ENCODE measurements at places on chromosomes 4 and X. TPM values are rescaled to one million over a fixed set of nuclear protein-coding genes. Genes with fewer than 3 reads are reported as not detected.

DNA sequence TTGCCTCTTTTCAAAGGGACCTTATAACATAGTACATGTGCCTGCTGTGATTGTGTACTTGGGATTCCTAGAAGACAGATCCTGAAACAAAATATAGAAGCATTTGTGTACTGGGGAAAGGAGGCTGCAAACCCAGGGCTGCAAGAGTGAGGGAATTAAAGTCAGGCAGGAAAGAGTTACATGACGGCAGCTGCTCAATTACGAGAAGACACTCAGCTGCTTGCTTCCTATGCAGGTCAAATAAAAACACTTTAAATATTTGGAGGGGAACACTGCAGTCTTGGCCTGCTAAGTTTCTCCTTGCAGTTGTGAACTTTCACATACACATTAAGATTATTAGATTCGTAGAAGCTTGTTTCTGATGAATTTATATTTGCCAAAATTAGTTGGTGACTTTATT lies 191.9 kb upstream of the CXCL13 start:
- DNase-seq = no peak

Gene MEPE
- total RNA-seq = not detected

Gene TREX2
- 0.74 TPM for total RNA-seq

Gene GPC3
- total RNA-seq = 0.11 TPM

DNA sequence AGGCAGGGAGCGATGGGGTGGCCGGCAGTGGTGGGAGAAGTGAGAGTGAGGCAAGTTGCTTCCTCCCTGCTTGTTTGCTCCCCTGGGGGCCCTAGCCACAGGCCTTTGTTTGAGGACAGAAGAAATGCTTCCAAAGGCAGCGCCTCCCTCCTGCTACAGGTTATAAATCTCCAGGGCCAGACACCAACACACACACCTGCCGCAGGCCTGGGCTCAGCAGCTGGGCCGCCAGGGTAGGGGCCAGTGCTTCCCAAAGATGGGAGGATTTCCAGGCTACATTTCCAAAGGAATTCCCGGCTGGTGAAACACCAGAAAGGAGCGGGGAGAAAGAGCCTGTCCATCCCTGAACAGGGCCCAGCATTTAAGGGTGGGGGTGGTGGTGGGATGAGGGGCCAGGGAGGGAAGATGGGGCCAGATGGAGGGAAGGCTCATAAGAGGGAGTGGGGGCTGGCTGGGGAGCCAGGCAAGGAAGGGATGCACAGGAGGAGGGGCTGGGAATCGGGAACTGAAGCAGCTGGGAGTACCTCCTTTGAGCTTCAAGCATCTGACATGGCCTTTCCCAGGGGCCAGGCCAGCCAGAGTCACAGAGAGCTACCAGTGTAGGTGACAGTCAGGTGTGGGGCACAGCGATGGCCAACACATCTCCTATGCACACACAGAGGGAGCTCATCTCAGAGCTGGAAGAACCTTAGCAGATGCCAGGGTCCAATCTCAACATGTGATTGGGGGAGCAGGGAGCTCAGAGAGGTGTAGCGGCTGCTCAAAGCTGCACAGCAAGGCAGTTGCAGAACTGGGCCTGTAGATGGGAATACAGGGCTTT lies 143.9 kb downstream of the PJA1 start:
- no peak for DNase-seq

DNA sequence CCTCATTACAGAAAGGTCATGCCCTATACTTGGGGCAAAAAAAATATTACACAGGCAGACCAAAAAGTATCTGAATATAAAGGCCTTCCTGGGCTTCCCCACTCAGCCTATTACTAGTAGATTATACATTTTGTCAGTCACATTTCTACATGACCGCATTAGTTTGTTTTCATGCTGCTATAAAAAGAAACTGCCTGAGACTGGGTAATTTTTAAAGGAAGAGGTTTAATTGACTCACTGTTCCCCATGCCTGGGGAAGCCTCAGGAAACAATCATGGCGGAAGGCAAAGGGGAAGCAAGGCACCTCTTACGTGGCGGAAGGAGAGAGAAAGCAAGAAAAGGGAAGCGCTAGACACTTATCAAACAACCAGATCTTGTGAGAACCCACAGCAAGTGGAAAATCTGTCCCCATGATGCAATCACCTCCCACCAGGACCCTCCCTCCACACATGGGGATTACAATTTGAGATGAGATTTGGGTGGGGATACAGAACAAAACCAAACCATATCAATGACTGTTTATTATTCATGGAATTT lies 1312.0 kb downstream of the PCDH7 start:
- DNase-seq = no peak

GRCh38 chrX:65582450-65583082 lies 48.0 kb upstream of the LAS1L start:
- no peak for DNase-seq

Gene PNMA6A
- 0.32 TPM for total RNA-seq

DNA sequence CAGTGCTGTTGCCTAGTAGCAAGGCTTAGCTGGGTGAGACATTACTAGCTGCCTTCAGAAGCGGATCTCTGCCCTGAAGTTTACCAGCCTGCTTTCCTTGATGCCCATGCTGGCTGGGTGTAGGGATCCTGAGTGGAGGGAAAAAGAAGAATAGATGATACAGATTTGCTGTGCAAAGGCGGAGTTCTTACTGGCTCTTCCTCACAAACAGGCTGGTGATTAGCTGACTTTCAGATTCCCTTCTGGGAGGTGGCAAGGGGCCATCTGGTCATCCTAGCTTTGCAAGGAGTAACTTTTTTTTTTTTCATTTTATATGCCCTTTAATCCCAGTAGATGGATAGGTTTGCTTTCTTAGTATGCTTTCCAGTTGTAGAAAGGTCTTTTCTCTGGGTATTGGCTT lies 44.8 kb downstream of the SMARCA5 start:
- DNase-seq = no peak

GRCh38 chrX:46380148-46380752 lies 165.0 kb downstream of the ZNF674 start:
- DNase-seq = no peak

DNA sequence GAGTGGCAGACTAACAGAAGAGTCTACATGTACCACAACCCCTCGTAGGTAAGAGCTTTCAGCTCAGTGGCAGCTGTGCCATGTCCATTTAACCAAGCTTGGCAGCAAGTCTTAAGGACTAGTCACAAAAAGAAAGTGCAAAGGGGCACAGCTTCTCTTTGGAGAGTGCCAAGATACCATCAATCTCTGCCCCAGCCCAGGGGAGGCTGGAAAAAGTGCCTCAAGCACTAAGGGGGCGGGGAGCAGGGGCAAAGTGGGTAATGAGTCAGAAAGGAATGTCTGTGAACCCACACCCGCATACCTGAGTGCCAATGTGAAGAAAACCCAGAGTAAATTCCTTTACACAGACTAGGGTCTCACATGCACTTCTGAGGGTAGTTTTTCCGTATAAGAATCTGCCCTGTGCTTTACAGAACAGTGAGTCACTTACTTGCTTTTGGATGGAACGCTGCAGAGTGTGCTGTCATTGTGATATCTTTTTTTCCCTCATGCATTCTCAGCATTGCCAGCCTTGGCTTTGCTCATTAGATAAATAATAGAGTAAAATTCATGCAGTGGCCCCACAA lies 219.8 kb downstream of the ZNF674 start:
- DNase-seq = peak; percentile 87

DNA sequence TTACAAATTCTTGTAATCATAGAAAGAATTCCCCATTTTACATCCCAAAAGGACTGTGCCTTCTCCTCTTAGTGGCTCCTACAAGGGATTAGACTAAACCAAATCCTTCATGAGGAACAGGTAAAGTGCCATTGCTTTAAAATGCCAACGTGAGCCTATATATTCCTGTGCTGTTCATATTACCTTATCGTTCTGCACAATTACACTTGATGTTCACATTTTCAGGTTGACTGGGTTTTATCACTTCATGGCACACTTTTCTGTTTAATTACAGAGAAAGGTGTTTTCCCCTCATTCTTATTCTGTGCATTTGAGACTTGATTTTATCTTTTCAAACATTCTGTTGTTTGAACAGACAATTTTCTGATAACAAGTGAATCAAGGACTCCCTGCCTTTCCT lies 645.6 kb upstream of the FTHL17 start:
- DNase-seq = no peak

GRCh38 chr4:73194064-73194463 lies 64.5 kb downstream of the ANKRD17 start:
- DNase-seq = no peak

Gene TMSB15C
- total RNA-seq = 1.8 TPM

DNA sequence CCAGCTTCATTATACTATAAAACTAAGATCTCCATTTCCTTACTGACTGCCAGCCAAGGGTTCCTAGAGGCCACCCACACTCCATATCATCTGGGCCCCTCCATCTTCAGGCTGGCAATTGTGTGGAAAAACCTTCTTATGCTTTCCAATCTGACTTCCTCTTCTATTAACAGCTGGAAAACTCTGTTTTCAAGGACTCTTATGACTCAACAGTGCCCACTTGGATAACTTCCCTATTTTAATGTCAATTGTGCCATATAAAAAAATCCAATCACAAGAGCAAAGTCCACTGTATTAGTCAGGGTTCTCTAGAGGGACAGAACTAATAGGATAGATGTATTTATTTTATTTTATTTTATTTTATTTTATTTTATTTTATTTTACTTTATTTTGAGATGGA lies 41.0 kb upstream of the CPEB2 start:
- no peak for DNase-seq

DNA sequence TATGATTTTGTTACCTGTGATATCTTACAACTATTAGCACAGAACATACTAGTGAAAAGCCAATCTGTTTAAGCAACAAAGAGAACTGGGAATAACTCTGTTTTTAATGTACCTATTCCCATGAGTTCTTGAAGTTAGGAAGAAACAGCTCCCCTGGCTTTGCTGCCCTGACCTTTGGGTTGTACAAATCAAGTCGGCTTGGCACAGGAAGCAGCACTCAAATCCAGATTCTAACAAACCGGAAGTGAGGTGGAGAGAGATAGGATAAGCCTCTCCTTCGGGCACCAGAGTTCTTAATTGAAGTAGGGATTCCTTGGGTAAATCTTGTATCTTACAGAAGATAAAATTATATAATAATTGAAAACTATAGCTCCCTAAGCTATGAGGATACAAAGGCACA lies 144.8 kb upstream of the CPEB2 start:
- DNase-seq = no peak

- DNase-seq = no peak
Observed at GRCh38 chrX:56728752-56729151, 291 bp upstream of the NBDY start.

DNA sequence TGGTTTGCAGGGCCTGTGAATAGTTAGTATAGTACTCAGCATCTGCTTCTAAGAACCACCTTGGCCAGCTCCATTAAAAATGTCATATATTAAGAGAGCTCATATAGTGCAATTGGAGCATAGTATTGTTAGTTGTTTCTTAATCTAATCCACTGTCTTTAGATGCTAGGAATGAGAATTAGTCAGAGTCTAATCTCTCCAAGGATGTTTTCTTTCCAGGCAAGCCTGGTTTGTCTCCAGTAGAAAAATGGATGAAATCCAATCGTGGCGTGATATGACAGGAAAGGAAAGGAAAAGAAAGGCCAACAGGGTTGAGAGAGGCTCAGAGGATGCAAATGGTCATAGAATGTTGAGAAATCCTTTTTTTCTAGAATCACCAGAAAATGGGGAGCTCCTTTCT lies 15.0 kb upstream of the TMEM164 start:
- DNase-seq = no peak

Gene CLDN2
- total RNA-seq = not detected

GRCh38 chr4:26298198-26298947 lies 22.4 kb upstream of the RBPJ start:
- no peak for DNase-seq

Gene LUZP4
- not detected for total RNA-seq

Gene CCKAR
- total RNA-seq = not detected

DNA sequence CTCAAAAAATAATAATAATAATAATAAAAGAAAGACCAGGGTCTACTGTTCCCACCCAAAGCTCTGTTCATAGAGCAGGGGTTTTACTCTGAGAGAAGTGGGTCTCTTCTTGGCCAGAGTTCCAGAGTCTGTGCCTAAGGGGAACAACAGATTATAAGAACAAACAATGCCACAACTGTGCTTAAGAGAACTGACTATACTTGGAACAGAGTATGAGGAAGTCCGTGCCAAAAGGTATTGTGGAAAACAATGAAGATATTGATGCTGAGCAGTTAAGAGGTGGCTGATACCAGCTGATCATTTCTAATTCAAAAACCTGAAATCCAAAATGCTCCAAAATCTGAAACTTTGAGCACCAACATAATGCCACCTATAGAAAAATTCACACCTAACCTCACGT lies 229.6 kb downstream of the FBXO8 start:
- no peak for DNase-seq

DNA sequence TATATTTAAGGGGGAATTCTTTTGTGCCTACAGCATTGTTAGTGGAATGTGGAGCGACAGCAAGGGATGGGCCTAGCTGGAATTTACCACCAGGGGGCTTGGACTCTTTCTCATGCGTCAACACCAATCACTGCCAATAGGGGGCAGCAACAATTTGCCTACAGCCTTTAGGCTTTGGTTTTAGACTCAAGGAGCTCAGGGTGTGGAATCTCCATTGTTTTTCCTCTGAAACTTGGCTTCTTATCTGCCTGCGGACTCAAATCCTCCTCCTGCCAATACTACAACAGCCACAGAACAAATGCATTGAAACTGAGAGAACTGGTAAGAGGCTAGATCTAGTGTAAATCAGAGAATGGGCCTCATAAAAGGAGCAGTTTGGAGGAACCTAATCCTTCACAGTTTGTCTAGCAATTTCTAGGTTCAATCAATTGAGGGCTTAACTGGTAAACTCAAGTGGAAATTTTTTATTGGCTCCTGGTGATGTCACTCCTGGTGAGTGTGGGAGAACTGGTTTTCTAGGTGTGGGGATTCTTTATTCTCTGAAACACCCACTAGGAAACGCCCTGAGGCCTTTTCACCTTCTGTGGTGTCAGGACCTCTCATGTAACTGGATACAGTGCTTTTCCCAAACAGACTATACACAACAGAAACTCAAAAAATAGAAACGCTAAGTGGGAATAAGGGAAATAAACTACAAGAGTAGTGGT lies 27.9 kb upstream of the TMSB4X start:
- DNase-seq = peak; percentile 75

Gene GAB1
- total RNA-seq = 10.4 TPM

- no peak for DNase-seq
Observed at GRCh38 chr4:181860157-181860556, 383.0 kb upstream of the TENM3 start.

- DNase-seq = no peak
Observed at GRCh38 chrX:8946563-8946962, 87.4 kb downstream of the FAM9B start.

DNA sequence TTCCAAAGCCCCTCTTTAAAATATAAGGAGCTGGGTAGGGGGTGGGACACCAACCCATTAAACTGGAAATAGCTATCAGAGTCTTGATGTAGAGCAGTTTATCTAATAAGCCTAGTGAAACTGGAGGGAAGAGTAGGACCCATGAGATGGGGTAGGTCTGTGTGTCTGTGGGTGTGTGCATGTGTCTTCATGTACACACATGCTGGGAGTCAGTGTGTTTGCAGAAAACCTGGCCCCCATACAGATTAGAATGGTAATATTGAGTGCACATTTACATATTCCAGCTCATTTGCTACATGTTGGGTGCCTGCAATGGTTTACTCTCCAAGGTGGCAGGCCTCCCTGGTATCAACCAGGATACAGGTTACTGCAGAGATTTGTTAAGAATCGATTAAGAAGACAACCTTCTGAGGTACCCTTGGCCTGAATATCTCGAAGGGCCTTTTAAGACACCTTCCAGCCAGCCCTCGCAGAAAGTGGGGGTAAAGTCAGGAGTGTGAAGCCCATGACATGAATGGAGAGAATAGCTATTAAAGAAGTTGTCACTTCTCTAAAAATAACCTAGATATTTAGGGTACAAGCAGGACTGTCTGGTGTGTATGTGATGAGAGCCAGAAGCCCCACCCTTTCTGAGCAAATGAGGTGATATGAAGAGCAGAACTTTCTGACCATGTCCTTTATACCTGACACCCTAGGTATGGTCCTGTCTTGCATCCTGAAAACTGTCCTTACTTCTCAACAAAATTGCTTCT lies 75.7 kb upstream of the TEX13D start:
- no peak for DNase-seq
